ENCODE measurements at places on chromosomes 13 and 19. TPM values are rescaled to one million over a fixed set of nuclear protein-coding genes. Genes with fewer than 3 reads are reported as not detected.

GRCh38 chr19:18007044-18007916 lies 690 bp upstream of the ARRDC2 start:
- peak overlapping the region; percentile 67 for H3K4me3 ChIP-seq
- peak; percentile 82 for DNase-seq
- H3K27ac ChIP-seq, result peak overlapping the region; percentile 75

GRCh38 chr13:74771964-74772363 lies 637.8 kb upstream of the KLF12 start:
- H3K27ac ChIP-seq, result no peak overlapping the region
- no peaks in the 10 kb centered on the region for H3K27me3 ChIP-seq
- DNase-seq, result no peak
- H3K4me1 ChIP-seq, result no peaks in the 10 kb centered on the region
- no peak overlapping the region for H3K4me3 ChIP-seq

DNA sequence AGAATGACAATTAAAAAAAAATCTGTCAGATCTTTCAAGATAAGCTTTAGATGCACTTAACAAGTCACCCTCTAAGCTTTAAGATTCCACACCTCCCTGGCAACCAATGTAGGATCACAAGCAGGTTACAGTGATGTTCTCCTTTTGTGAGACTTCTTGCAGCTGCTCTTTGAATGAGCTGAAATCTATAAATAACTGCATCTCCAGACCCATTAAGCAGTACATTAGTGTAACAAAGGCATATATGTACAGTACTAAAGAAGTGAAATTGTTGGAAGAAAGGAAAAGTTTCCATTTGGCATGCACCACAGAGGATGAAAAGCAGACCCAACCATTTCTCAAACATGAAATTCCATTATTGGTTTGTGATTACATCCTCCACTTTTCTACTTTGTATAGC lies 364.7 kb downstream of the ENOX1 start:
- no peak overlapping the region for H3K27ac ChIP-seq
- H3K4me3 ChIP-seq, result no peak overlapping the region
- H3K36me3 ChIP-seq, result no peaks in the 10 kb centered on the region
- H3K27me3 ChIP-seq, result peaks cover 5% of the 10 kb centered on the region
- H3K4me1 ChIP-seq, result no peaks in the 10 kb centered on the region
- no peak for DNase-seq

GRCh38 chr19:45299719-45300118 lies 23.0 kb downstream of the CKM start:
- no peak overlapping the region for H3K27ac ChIP-seq
- no peak overlapping the region for H3K4me3 ChIP-seq
- peaks cover 1% of the 10 kb centered on the region for H3K27me3 ChIP-seq
- DNase-seq, result no peak
- peaks cover 2% of the 10 kb centered on the region for H3K36me3 ChIP-seq
- H3K4me1 ChIP-seq, result no peaks in the 10 kb centered on the region

DNA sequence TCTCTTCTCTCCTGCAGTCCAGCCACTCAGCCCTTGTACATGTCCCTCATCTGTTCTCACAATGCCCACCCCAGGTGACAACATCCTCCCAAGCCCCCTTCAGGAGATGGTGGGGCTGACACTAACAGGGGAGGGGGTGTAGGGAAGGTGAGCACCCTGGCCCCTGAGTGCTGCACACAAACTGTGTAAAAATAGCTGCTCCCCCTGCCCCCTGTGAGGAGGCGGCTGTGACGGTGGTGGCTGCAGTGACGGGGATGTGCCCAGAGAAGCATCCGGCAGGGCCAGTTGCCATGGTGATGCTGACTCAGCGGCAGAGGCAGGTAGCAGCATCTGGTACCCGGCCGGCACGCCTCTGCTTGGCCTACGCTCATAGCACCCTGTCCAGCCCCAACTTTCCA lies 13.0 kb upstream of the JUND start:
- no peaks in the 10 kb centered on the region for H3K27me3 ChIP-seq
- H3K4me3 ChIP-seq, result peak overlapping the region; percentile 96

DNA sequence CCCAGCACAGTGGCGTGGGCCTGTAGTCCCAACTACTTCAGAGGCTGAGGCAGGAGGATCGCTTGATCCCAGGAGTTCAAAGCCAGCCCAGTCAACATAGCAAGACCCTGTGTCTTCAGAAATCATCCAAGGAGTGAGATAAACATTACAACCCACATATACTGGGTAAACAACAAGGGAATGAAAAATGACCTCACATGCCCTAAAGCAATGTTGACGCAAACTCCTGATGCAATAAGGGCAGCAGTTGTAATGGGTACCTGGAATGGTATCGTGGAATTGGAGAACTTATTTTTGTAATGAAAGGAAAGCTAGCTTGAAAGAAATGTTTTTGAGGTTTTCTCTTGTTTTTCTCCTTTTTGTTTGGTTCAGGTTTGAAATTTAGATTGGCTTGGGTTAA lies 24.5 kb upstream of the LGALS16 start:
- H3K36me3 ChIP-seq, result no peaks in the 10 kb centered on the region
- H3K4me1 ChIP-seq, result peaks cover 4% of the 10 kb centered on the region
- H3K4me3 ChIP-seq, result no peak overlapping the region
- peaks cover 15% of the 10 kb centered on the region for H3K27me3 ChIP-seq
- H3K27ac ChIP-seq, result no peak overlapping the region

Gene CYP2S1
- 0.68 TPM for total RNA-seq

Gene ADAMTSL5
- 3.5 TPM for total RNA-seq

Measured in activated CD4-positive, alpha-beta memory T cell treated with anti-CD3 and anti-CD28 coated beads, Interleukin-2, amount 10 ng/mL, durations not matched to agents 7 days and 5 days (primary cell).